H9 (cell line): ENCODE measurements at places on chromosomes 4 and X. TPM values are rescaled to one million over a fixed set of nuclear protein-coding genes. Genes with fewer than 3 reads are reported as not detected.

GRCh38 chrX:11464380-11464779 lies 171.2 kb downstream of the AMELX start:
- no peaks in the 10 kb centered on the region for H3K27me3 ChIP-seq
- no peaks in the 10 kb centered on the region for H3K36me3 ChIP-seq
- no peak for DNase-seq
- H3K4me1 ChIP-seq: no peaks in the 10 kb centered on the region

GRCh38 chr4:139815778-139816601 lies 150.4 kb downstream of the MGST2 start:
- H3K4me3 ChIP-seq: peak overlapping the region; percentile 72
- H3K36me3 ChIP-seq: peaks cover 9% of the 10 kb centered on the region
- peak overlapping the region; percentile 28 for H3K27ac ChIP-seq
- peak; percentile 41 for DNase-seq
- H3K4me1 ChIP-seq: peaks cover 7% of the 10 kb centered on the region

DNA sequence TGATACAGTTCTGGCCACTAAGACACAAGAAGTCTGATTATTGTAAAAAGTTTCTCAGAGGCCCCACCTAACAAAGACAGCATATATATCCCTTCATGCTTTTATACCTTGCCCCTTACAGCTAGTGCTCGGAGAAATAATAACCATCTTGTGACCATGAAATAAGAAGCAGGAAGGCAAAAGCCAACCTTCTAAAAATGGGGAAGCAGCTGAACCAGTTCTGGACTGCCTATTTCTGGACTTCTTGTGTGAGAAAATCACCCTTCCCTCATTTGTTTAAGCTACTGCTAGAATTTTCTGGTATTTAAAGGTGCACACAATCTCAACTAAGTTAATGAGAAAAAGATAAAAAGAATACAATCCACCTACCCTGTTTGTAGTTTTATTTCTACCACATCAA lies 87.5 kb downstream of the CNOT6L start:
- H3K27ac ChIP-seq: no peak overlapping the region
- H3K4me1 ChIP-seq: no peaks in the 10 kb centered on the region
- H3K4me3 ChIP-seq: no peak overlapping the region
- H3K27me3 ChIP-seq: no peaks in the 10 kb centered on the region
- DNase-seq: no peak

OTC gene
- not detected in 2 replicates for total RNA-seq

- no peaks in the 10 kb centered on the region for H3K36me3 ChIP-seq
- H3K4me1 ChIP-seq: no peaks in the 10 kb centered on the region
- no peaks in the 10 kb centered on the region for H3K27me3 ChIP-seq
- peak overlapping the region; percentile 3; the same call in 1 of the 2 replicates for H3K4me3 ChIP-seq
- H3K27ac ChIP-seq: no peak overlapping the region
- no peak for DNase-seq
These were observed 31.7 kb upstream of the ZNF41 start for GRCh38 chrX:47514533-47515235.

SYP gene
- total RNA-seq: 1.8 and 2.1 TPM in 2 replicates

DAPP1 gene
- total RNA-seq: not detected in 2 replicates

MAOA gene
- 0.28 and 0.44 TPM in 2 replicates for total RNA-seq

ERCC6L gene
- 18.1 and 19.7 TPM in 2 replicates for total RNA-seq

DKK2 gene
- total RNA-seq: 0.11 TPM in 1 of 2 replicates, not detected in the other

DNA sequence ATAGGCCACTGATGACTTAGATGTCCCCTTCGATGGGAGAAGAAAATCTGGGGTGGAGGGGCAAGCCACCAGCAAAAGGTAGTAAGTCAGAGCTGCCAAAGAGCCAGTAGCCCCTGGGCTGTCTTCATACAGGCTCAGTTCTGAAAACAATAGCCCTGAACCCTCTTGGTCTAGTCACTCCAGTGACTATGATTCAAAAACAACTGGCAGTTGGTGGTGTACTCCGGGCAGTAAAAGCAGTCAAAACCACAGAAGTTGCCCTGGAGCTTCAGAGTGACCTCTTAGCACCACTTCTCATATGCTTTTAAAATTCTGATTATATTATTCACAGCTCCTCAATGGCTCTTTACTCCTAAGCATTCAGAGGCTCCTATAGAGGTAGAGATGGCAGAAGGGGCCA lies 164.3 kb upstream of the MAMLD1 start:
- DNase-seq: no peak
- H3K36me3 ChIP-seq: peaks cover 4% of the 10 kb centered on the region; the same call in 2 of the 3 replicates
- no peak overlapping the region for H3K4me3 ChIP-seq
- H3K27ac ChIP-seq: no peak overlapping the region
- H3K4me1 ChIP-seq: no peaks in the 10 kb centered on the region
- H3K27me3 ChIP-seq: no peaks in the 10 kb centered on the region

ZNF157 gene
- 0.81 TPM in 2 replicates for total RNA-seq

- DNase-seq: no peak
- peaks cover 7% of the 10 kb centered on the region for H3K36me3 ChIP-seq
- no peak overlapping the region for H3K4me3 ChIP-seq
- no peaks in the 10 kb centered on the region; the same call in 1 of the 2 replicates for H3K4me1 ChIP-seq
- no peaks in the 10 kb centered on the region for H3K27me3 ChIP-seq
These were observed 21.7 kb downstream of the LRP2BP start for GRCh38 chr4:185374027-185374426.

DNA sequence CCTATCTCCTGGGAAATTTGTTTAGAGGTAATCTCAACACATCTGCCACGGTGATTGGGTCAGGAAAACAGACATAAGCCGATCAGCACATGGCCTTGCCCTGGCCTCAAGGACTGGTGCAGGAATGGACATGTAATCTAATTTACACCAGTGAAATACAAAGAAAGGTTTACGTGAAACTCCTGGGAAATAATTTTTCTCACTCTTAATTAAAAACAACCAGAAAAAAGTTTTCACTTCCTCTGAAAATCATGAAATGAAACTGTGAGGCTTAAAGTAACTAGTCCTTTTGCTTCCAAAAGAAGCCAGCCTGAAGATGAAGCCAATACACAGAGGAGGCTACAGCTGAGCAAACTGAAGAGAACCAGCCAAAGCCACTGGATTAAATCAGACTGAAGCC lies 154.1 kb upstream of the FAM241A start:
- no peak overlapping the region for H3K4me3 ChIP-seq
- no peaks in the 10 kb centered on the region for H3K27me3 ChIP-seq
- no peak for DNase-seq
- H3K27ac ChIP-seq: no peak overlapping the region
- no peaks in the 10 kb centered on the region for H3K36me3 ChIP-seq

DNA sequence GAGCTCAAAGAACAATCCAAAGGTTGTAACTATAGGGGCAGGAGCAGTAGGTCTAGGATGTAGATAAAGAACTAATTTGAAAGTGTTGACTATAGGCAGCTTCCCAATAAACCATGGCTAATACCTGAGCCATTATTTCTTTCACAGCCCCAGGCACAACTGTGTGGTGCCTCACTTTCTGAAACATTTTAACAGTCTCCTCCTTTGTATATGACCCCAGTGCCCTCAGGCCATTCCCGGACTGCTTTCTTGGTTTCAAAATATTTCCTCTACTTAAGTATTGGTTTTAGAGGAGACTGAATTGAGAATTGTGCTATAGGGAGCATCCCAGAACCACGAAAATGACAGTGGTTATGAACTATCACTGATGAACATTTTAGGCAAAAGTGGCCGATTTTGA lies 728.7 kb downstream of the IL1RAPL1 start:
- H3K27ac ChIP-seq: no peak overlapping the region
- H3K4me3 ChIP-seq: no peak overlapping the region
- no peak for DNase-seq
- peaks cover 5% of the 10 kb centered on the region for H3K36me3 ChIP-seq
- H3K4me1 ChIP-seq: no peaks in the 10 kb centered on the region

DNA sequence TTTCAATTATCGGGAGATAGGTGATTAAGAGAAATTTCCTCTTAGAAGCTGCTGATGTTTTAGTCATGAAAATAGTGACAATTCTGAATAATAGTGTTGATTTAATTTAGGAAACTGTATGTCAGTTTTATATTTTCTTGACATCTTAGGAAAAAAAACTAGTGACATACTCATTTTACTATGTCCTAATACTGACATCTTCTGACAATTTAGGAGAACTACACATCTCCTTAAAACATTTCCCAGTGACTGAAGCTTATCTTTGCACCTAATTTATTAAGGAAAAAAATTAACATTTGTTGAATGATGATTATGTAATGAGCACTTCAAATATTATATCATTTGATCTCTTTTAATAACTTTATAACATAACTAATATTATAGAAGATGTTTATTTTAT lies 42.0 kb upstream of the RBMXL3 start:
- no peak for DNase-seq
- H3K27ac ChIP-seq: no peak overlapping the region
- H3K36me3 ChIP-seq: peaks cover 26% of the 10 kb centered on the region
- no peak overlapping the region for H3K4me3 ChIP-seq

USP46 gene
- 53.6 and 59.8 TPM in 2 replicates for total RNA-seq

TLR3 gene
- 0.92 and 0.97 TPM in 2 replicates for total RNA-seq

- H3K27ac ChIP-seq: no peak overlapping the region
- H3K4me1 ChIP-seq: no peaks in the 10 kb centered on the region
- no peak for DNase-seq
These were observed 15.1 kb upstream of the ABLIM2 start for GRCh38 chr4:8173492-8174242.

UGT8 gene
- total RNA-seq: 13.6 and 15.7 TPM in 2 replicates

MAGEE2 gene
- total RNA-seq: not detected in 2 replicates

- 0 out of 3 replicates have a peak, but pooled peaks cover 4% of the 10 kb centered on the region for H3K36me3 ChIP-seq
- 0 out of 2 replicates have a peak, but pooled peaks cover 2% of the 10 kb centered on the region for H3K27me3 ChIP-seq
- no peaks in the 10 kb centered on the region for H3K4me1 ChIP-seq
- no peak for DNase-seq
- no peak overlapping the region for H3K4me3 ChIP-seq
These were observed 417.1 kb upstream of the MAGEB16 start for GRCh38 chrX:35380808-35381700.

- no peaks in the 10 kb centered on the region for H3K36me3 ChIP-seq
- H3K4me3 ChIP-seq: no peak overlapping the region
- H3K27ac ChIP-seq: no peak overlapping the region
- H3K4me1 ChIP-seq: peaks cover 3% of the 10 kb centered on the region; the same call in 1 of the 2 replicates
- DNase-seq: peak; percentile 38
These were observed 420.3 kb downstream of the PDHA2 start for GRCh38 chr4:96260064-96260682.

TMPRSS11D gene
- total RNA-seq: not detected in 2 replicates

- H3K4me1 ChIP-seq: no peaks in the 10 kb centered on the region
- H3K27ac ChIP-seq: no peak overlapping the region
- no peaks in the 10 kb centered on the region for H3K27me3 ChIP-seq
- H3K36me3 ChIP-seq: no peaks in the 10 kb centered on the region
- H3K4me3 ChIP-seq: no peak overlapping the region
- no peak for DNase-seq
These were observed 120.5 kb upstream of the MAP9 start for GRCh38 chr4:155497306-155497705.

GRCh38 chrX:292900-293897 lies 12.0 kb downstream of the PLCXD1 start:
- no peaks in the 10 kb centered on the region for H3K27me3 ChIP-seq
- H3K36me3 ChIP-seq: peaks cover 83% of the 10 kb centered on the region
- DNase-seq: no peak
- no peak overlapping the region for H3K4me3 ChIP-seq

POF1B gene
- not detected in 2 replicates for total RNA-seq
